NCI-H1092 treated with DMSO at 0.1 percent for 48 hours (cell line): ENCODE measurements at places on chromosomes 1 and 21.

DNA sequence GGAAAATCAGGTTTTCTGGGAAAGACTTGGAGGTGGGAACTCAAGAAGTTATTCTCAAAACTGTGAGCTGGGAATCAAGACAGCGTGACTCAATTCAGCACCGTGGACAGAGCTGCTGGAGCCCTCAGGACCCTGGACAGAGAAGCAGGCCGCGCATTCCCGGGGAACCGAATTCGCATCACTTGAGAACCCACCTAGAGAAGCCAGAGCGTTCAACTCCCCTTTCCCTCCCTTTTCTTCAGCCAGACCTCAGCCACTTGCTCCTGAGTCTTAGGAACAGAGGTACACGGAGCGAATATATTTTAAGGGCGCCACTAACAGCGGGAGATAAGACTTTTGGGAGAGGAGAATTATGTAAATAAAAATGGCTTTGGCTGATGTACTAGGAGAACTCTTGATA, 2.0 kb upstream of the LIN28A start:
- no peak for DNase-seq

DNA sequence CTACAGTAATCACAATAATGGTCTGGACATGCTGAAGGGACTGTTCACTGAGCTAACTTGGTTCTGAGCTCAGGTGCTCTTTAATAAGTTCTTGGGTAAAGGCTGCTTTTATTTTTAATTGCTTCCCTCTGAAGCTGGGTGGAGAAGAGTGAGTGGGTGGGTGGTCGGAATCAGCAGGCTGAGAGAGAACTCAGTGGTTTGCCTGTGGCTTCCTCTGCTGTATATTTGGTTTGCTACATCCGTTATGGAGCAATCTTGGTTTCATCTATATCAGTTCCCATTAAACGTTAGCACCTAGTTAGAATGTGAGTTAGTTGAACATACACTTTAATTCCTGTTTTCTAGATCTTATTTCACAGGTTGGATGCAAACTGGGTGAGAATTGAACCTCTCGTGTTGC, 23.3 kb downstream of the CNIH4 start:
- no peak for DNase-seq

- no peak for DNase-seq
These were observed 39.8 kb upstream of the ZBTB18 start for GRCh38 chr1:244011271-244011670.

- no peak for DNase-seq
These were observed 2.5 kb upstream of the OTUD3 start for GRCh38 chr1:19879661-19880060.

GRCh38 chr1:24987424-24987823, 57.3 kb upstream of the RUNX3 start:
- DNase-seq: no peak

DNA sequence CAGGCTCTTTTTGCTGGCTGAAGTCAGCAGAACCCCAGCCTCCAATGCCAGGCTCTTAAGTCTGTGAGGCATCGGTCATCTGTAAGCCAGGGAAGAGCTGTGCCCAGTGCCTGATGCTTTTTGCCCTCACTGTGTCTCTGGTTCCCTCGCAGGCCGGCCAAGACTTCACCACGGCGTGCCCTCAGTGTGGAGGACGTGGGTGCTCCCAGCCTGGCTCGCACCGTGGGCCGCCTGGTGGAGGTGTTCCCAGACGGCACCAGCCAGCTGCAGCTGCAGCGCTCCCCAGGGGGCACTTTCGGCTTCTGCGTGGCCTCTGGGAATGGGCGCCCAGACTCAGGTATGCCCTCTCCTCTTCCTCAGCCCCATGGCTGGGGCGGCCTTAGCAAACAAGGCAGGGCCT, 32.5 kb downstream of the KIAA1614 start:
- DNase-seq: peak; percentile 36

DNA sequence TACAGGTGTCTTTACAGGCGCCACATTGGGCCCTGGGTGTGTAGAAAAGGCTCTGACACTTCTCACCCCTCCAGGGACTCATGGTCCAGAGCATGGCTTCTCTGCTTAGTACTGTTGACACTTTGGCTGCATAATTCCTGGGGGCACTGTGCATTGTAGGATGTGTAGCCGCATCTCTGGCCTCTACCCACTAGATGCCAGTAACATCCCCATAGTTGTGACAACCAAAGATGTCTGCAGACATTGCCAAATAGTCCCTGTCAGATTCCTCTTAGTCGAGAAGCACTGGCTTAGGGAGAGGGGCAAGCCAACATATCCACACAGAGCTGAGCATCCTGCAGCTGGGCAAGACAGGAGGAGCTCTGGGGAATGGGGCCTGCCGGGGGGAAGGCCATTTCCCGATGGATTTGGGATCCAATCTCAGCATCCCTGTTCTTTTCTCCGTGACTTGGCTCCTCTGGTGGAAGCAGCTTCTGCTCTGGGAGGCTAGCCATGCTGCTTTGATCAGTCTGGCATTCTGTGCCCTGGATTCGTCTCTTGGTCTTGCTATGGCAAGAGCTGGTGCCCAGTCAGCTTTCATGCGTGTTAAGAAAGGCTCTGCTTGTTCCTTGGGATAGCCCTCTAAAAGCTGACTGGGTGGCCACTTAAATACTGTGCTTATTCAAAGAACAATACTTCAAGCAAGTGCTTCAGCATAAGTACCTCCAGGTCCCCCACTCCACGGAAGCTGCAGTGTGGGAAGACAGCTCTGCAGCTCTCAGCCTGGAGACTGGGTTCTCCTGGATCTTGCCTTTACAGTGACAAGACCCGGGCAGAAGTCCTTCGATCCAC, 38.3 kb upstream of the SCMH1 start:
- DNase-seq: no peak

DNA sequence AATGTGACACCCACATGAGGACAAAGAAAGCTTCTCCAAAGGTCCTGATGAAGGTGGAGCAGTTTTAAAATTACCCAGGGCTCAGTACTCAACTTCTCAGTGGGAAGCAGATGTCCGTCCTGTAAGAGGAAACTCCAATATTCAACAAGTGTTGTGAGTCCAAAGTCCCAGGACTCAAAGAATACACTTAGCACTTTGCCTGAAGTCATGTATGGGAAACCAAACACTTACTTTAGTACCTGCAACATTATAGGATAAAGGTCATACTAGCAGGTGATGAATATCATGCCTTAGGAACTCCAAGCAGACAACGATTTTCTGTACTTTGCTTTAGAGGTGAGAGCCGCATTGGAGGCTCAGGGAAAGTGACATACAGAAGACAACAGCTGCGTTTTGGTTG, 37.2 kb upstream of the ST6GALNAC3 start:
- no peak for DNase-seq

DNA sequence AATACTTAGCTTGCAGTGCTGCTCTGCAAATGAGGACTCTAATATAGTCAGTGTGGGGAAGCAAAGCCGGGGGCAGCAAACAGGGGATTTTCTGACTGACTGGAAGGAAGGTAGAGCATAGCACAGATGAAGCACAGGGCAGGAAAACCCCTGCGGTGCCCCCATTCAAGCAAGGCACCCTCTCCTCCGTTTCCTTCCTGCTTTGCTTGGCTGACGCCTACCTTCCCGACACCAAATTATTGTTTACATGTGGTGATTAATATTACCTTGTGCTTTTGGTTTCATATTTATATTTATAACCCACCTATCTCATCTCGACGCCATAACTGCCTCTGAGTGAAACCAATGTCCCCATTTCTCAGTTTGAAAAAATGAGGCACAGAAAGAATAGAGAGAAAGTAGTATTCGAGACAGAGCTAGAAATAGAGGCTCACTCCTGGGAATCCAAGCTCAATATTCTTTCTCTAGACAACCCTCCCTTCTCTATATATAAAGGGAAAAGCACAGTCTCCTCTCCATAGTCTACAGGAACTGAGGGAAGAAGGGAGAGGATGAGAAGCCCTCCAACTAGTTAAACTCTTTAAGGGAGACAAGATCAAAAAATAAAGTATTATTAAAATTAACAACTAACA, 41.3 kb downstream of the PIK3C2B start:
- no peak for DNase-seq

DNA sequence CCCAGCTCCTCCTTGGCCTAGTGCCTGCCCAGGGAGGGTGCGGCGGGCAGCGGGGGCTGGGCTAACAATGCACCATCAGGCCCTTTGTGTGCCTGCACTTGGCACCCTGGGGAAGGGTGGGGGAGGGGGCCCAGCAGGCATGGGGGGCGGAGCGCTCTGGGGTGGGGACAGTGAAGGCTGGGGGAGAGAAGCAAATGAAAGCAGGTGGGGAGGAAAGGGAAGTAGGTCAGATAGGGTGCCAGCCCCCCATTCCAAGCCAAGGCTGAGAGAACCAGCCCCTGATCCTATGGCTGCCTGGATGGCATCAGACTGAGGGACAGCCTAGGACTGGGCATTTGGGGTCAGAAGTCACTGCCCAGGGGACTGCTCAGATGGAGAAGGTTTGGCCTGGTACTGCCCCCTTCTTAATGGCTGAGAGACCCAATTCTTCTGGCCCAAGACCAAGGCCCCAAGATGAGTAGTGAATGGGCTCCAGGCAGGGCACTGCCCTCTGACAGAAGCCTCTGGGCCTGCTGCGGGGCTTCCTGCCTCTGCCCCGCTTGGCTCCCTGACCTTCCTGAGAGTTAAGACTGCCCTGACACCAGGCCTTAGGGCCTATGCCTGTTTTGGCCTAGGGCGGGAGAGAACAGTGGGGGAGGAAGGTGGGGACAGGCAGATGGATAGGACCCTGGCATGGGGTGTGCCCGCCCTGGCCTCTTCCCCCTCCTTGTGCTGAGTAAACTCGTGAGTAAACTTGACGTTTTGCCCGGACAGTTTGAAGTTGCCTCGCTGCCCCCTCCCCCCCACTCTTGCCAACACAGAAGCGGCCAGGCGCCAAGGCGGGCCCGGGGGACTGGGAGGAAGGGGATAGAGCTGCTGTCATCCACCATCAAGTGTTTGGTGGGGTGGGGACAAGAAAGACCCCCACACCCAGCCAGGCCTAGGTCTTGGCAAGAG, 2.7 kb downstream of the ZBTB7B start:
- DNase-seq: no peak

- DNase-seq: no peak
These were observed 31.4 kb downstream of the RHBG start for GRCh38 chr1:156400191-156400935.

GRCh38 chr1:6770751-6771440, 14.4 kb upstream of the CAMTA1 start:
- DNase-seq: no peak

GRCh38 chr21:42887326-42887725, 5.8 kb upstream of the NDUFV3 start:
- no peak for DNase-seq

GRCh38 chr1:178011465-178011828, 41.6 kb upstream of the SEC16B start:
- DNase-seq: no peak

GRCh38 chr1:151723726-151724370, 2.5 kb downstream of the RIIAD1 start:
- DNase-seq: no peak

- DNase-seq: no peak
These were observed 2.3 kb downstream of the MTMR11 start for GRCh38 chr1:149934356-149934755.

DNA sequence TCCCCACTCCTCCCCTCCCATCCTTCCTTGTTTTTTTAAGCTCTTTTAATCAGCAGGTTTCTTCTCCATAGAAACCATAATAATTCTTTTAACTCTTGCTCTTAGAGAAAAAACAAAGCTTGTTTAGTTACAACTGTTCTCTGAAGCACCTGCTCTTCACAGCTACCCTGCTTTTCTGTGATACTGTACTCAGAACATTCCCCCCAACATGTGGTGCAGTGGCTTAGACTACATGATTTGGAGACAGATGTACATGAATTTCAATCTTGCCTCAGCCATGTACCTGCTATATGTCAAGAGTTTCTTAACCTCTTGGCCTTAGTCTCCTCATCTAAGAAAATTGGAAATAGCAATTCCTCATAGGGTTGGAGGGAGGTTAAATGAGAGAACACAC, 33.5 kb downstream of the LAMC2 start:
- DNase-seq: no peak

DNA sequence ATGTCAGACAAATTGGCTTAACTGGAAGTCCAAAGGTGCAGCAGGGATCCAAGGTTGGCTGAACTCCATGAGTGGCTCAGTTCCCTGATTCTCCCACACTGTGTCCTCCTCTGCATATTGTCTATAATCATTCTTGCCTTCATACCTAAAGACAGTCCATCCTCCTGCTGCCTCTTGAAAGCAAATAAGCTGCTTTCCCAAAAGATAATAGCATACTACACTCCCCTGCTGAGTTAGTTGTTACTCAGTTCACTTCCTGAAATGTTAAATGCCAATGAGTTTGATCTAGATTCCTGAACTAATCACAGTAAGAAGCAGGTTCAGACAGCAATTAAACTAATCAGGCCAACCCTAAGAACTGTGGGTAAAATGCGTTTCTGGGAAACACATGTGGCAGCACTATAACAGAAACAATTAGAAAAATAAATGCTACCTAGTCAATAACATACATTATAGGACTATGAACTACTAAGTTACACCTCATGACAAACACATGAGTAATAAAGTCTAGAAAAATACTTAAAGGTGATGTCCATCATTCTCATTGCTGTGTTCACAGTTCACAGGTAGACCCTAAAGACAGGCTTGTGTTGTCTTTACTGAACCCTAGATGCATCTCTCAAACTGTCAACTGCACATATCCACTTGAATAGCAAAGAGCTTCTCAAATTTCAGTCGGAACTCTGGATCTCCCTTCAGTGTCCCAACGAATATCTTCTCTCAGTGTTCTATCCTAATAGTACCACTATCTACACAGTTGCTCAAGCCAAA, 50.8 kb upstream of the BOLA1 start:
- DNase-seq: no peak

- no peak for DNase-seq
These were observed 48.3 kb upstream of the TDRD10 start for GRCh38 chr1:154453574-154454352.

DNA sequence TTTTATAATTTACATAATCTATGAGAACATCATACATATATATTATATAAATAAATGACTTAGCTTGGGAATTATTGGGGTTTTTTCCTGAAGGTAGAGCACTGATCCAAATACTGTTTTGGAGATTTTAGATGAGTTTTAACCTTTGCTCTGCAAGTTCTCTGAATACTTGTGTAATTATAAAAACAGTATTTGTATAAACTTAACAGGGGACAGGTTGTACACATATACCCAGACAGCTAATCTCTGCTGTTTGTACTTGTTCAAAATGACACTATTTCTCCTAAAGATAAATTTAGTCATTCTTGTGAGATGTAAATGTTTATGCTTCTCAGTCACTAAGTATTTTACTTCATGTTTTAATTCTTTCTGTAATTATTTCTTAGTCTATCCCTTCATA, 8.7 kb downstream of the AGL start:
- DNase-seq: no peak
